ENCODE measurements at places on chromosomes 6 and 20. TPM values are rescaled to one million over a fixed set of nuclear protein-coding genes. Genes with fewer than 3 reads are reported as not detected.

Gene METTL24
- not detected for total RNA-seq

Gene RAD21L1
- total RNA-seq, result not detected

Gene PCK1
- total RNA-seq, result not detected

Gene CARMIL1
- total RNA-seq, result 0.20 TPM

Gene PGC
- not detected for total RNA-seq

Gene RIPOR3
- 0.20 TPM for total RNA-seq

Gene BMP5
- not detected for total RNA-seq

Gene OTOR
- total RNA-seq, result not detected

Gene HLA-DPB1
- total RNA-seq, result 12.2 TPM

Gene C6orf52
- total RNA-seq, result 0.22 TPM

Gene CFAP206
- 0.22 TPM for total RNA-seq

Gene PARD6B
- total RNA-seq, result 0.20 TPM

Gene CDC5L
- 12.4 TPM for total RNA-seq

Gene FAM50B
- 4.8 TPM for total RNA-seq

Gene TBC1D22B
- 9.7 TPM for total RNA-seq

Gene SYTL3
- 0.87 TPM for total RNA-seq

Gene ACTL10
- 1.3 TPM for total RNA-seq

Gene PRND
- under 0.01 TPM for total RNA-seq

Gene IFNGR1
- 49.7 TPM for total RNA-seq

Gene DSN1
- 12.2 TPM for total RNA-seq

Gene ITPR3
- 6.7 TPM for total RNA-seq

Gene TEAD3
- 0.20 TPM for total RNA-seq

Gene MTFR2
- total RNA-seq, result 0.60 TPM

Gene LST1
- not detected for total RNA-seq

Gene RIPPLY2
- total RNA-seq, result 0.40 TPM

Gene NKX2-2
- not detected for total RNA-seq

Gene HIVEP1
- 8.5 TPM for total RNA-seq

Gene RPP40
- total RNA-seq, result 25.2 TPM

Gene TNFAIP3
- 2.2 TPM for total RNA-seq

Gene ECT2L
- total RNA-seq, result not detected

Gene PDYN
- total RNA-seq, result not detected

Gene WFDC5
- not detected for total RNA-seq

Gene HUS1B
- 0.79 TPM for total RNA-seq

Gene RALGAPB
- 14.8 TPM for total RNA-seq

Gene FAM162B
- 5.2 TPM for total RNA-seq

Gene IYD
- not detected for total RNA-seq

Gene GGTLC1
- total RNA-seq, result not detected

Gene ENPP4
- 0.87 TPM for total RNA-seq

Gene PPP1R14C
- total RNA-seq, result not detected

Gene OR2J3
- not detected for total RNA-seq

Gene CD40
- total RNA-seq, result 2.2 TPM

Gene NFATC2
- 2.4 TPM for total RNA-seq

Gene RRAGD
- 0.60 TPM for total RNA-seq

Gene CYP21A2
- total RNA-seq, result not detected

Gene NTSR1
- total RNA-seq, result under 0.01 TPM

Gene TFAP2D
- not detected for total RNA-seq

Gene NMBR
- not detected for total RNA-seq

Gene CDSN
- not detected for total RNA-seq

Gene CDC25B
- 18.3 TPM for total RNA-seq

Gene NOX3
- not detected for total RNA-seq
